ENCODE measurements at places on chromosomes 1 and 21.
A peak's percentile ranks its signal among the peaks of the same experiment; 100 is the strongest.

GRCh38 chr1:206460836-206461426, 9.3 kb upstream of the IKBKE start:
- no peak for DNase-seq

GRCh38 chr1:39158327-39159086, 46.0 kb upstream of the MACF1 start:
- DNase-seq = peak; percentile 90

DNA sequence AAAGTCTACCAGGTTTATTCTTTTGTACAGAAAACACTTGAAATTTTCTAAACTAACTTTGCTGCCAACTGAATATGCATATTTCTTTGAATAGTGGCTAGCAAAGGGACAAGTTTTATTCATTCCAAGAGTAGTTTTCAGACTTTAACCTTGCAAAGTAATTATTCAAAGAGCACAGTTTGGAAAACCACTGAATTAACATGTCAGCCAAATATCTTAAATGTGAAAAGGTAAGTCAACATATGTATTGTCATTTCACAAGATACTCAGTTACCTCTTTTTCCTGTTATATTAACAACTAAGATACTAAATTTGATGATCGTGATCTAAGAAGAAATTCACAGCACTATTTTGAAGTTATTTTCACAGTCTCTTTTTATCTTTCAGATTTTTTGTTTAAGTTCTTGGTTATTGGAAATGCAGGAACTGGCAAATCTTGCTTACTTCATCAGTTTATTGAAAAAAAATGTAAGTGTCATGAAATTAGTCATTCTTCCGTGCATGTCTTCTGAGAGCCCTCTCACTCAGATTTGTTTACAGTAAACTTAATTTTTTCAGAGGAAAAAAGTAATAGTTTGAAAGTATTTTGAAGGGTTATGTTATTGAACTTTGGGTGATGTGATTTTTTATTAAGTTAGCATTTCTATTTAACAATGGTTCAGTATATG, 15.3 kb downstream of the RAB4A start:
- no peak for DNase-seq

GRCh38 chr1:239815074-239815473, 276.6 kb upstream of the FMN2 start:
- DNase-seq = no peak

DNA sequence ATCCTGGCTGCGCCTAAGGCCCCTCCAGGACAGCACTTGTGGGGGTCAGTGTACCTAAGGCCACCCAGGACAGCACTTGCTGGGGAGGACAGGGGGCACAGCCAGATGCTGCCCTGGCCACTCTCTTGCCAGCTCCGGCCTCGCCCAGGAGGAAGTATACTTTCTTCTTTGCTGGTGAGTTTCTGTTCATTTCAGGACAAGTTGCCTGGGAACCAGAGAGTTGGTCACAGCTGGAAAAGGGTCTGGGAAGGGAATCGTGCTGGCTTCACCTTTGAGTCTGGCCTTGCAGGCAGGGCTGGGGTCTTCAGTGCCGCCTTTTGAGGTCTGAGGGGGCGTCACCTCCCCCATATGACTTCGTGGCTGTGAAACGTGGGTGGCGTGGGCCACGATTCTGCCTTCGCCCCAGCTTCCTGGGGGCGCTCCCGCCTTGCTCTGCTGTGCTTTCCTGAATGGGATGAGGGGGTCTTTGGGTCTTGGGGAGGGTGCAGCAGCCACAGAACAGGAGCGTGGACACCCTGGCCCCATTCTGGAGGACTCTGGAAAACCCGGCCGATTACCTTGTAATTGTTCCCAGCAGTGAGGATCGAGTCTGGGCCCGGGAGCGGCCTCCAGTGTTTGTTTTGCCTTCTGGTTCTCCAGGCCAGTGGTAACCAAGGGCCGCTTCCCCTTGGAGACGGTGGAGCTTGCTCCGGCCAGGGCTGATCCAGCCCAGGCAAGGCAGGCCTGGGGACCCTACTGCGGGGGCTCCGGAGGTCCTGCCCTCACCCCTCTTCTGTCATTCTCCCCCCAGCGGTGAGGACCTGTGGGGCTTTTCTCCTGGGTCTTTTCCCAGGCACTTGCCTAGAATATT, 45.9 kb downstream of the SPSB1 start:
- DNase-seq = no peak

DNA sequence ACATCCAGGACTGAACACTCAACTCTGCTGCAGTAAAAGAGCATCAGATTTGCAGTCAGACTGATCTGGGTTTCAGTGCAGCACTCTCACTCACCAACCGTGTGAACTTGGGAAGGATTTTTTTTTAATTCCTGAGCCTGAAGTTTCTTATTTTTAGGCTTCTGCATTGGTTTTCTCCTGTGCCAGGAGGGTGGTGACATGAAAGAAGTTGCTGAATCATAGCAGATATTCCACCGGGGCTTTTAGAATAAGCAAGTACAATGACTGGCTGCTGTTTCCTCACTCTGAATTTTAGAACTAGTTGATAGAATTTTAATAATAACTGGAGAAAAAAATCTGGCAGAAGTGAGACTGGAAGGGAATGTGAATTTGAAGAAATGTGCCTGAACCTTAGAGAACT, 11.6 kb downstream of the ADAM30 start:
- DNase-seq = no peak

DNA sequence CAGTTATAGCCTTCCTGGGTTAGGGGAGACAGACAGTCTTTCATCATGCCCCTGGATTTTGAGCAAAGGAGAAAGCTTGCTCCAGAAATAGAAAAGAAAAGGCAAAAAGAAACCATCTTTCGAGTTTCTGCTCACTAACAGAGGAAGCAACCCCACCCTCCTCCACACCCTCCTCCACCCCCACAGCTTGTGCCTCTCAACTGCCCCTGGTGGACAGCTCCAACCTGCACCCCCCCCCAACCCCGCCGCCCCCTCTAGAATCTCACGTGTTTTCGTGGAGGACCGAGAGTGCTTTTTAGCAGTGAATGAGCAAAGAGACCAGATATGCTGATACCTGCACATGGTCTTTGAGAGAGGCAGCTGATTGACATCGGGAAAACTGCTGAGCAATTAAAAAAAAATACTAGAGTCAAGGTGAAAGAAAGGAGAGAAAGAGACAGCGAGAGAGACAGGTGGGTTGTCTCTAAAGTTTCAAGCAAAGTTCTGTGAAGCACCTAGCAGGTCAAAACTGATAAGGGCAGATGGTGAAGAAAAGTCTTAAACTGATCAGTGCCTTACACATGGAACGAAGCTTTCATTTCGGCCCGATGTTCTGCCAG, 358.3 kb downstream of the KIF26B start:
- DNase-seq = peak; percentile 6

DNA sequence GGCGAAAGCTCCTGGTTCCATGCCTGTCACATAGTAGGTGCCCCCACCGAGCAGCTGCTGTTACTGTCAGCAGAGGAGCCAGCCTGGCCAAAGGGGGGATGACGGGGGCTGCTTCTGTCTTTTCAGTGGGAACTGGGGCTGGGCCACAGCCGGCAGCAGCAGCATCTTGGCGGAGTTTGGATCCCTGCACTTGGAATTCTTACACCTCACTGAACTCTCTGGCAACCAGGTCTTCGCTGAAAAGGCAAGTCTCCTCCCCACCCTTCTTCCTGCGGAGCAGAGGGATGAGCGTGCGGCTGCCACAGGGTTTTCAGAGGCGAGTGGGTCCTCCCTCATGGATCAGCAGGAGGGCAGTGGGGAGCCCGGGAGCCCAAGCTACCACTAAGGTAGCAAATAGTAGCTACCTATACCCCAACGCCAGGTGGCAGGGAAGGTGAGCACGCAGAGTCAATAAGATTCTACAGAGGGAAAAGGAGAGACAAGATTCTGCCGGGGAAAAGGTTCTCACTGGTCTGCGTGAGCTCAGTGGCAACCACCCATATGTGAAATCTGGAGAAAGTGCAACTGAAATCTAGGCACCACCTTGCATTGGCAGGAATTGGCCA, 41.4 kb upstream of the SELENON start:
- no peak for DNase-seq

GRCh38 chr1:104671684-104672353, 922.1 kb downstream of the AMY1C start:
- no peak for DNase-seq

- DNase-seq = no peak
Observed at GRCh38 chr1:2334366-2334765, 57.0 kb downstream of the MORN1 start.

GRCh38 chr1:243733670-243734307, 116.3 kb downstream of the AKT3 start:
- DNase-seq = no peak

- DNase-seq = no peak
Observed at GRCh38 chr1:58418283-58419228, 128.0 kb downstream of the OMA1 start.

GRCh38 chr1:205304695-205305070, 16.9 kb downstream of the NUAK2 start:
- DNase-seq = no peak

DNA sequence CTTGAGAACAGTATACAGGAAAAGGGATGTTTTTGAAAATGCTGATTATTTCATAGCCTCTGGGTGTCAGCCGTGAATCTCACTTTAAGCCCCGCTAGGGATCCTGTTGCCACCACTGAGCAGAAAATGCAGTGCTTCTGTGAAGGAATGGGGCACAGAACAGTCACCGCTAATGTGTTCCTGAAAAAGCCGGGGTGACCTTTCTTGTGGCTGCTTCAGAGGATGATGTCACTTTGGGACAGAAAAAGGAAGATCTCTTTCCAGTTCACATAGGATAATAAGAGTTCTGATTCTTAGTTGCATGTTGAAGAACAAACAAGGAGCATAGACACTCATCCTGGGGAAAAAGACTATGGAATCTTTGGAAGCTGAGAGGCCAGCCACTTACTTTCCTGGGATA, 349.6 kb downstream of the DISC1 start:
- DNase-seq = no peak

GRCh38 chr1:205088341-205088740, 4.1 kb upstream of the TMEM81 start:
- no peak for DNase-seq

Measured in kidney tubule cell (primary cell).